ENCODE measurements at places on chromosomes 4 and X. TPM values are rescaled to one million over a fixed set of nuclear protein-coding genes. Genes with fewer than 3 reads are reported as not detected.

- DNase-seq, result no peak
- no peak overlapping the region for H3K27ac ChIP-seq
- H3K4me1 ChIP-seq, result no peaks in the 10 kb centered on the region
- H3K36me3 ChIP-seq, result no peaks in the 10 kb centered on the region
Observed at GRCh38 chrX:3340016-3340415, 6.4 kb downstream of the MXRA5 start.

DNA sequence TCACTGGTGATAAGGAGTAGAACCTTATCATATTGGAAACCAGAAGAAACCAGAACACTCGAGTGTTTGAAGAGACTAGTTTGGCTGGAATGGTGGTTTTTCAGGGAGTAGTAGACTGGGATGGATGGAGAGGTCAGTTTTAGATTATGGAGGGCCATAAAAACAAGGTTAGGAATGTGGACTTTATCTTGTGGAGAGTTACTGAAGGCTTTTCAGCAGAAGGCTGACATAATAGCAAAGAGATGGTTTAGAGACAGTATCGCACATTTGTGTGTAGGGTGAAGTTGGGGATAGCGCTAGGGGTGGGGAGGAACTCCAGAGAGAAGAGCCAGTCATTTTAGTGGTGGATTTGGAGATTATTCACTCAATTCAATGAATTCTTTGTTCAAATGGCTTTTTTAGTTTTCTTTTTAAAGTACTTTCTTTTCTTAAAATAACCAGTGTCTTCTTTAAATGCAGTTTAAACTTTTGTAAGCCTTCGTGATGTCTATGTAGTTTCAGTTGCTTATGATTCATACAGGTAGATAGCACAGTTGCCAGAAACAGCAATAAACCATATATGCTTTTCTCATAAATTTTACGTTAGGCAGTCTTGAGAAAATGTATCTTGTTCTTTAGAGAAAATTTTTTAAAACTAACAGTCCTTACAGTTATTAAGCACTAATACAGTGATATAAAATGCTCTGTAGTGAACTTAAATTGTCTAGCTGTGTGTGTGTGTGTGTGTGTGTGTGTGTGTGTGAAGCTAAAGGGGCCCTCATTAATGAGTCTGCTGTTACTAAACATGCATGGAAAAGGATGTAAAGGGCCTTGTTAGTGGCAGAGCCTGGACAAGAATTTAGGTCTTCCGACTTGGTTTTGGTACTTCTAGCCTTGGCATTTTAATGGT is 3.8 kb downstream of the ARHGAP10 start:
- peaks cover 63% of the 10 kb centered on the region for H3K4me1 ChIP-seq
- DNase-seq, result no peak
- peak overlapping the region; percentile 92 for H3K27ac ChIP-seq

DNA sequence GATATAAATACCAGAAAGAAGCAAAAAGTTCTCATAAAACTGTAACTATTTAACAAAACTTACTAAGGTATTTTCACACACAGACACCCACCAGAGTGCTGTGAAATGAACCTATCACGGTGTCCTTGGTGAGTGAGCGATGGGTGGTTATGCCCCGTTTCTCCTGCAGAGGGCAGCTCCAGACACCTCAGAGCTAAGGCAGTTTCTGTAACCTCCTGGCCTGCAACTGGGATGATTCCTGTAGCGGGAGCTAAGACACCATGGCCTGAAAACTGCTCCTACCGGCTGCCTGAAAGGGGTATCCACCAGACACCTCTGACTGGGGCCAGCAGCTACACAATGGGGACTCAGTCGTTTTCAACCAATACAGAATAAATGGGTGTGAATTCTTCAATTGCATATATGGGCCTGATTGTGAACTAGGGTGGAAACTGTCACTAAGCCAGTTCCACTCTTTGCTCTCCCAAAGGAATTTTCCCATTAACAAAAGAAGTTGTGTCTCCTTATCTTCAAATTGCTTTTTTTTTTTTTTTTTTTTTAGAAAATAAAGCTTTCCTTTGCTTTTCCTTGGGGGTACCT is 2375.8 kb upstream of the TENM3 start:
- no peaks in the 10 kb centered on the region for H3K36me3 ChIP-seq
- H3K27me3 ChIP-seq, result no peaks in the 10 kb centered on the region
- H3K4me1 ChIP-seq, result no peaks in the 10 kb centered on the region
- no peak overlapping the region for H3K27ac ChIP-seq

GRCh38 chr4:143539670-143540023 is 26.1 kb downstream of the SMARCA5 start:
- H3K4me3 ChIP-seq, result no peak overlapping the region
- H3K27me3 ChIP-seq, result no peaks in the 10 kb centered on the region
- H3K36me3 ChIP-seq, result peaks cover 77% of the 10 kb centered on the region
- DNase-seq, result no peak
- no peaks in the 10 kb centered on the region for H3K4me1 ChIP-seq
- no peak overlapping the region for H3K27ac ChIP-seq

- H3K4me3 ChIP-seq, result no peak overlapping the region
- H3K27me3 ChIP-seq, result no peaks in the 10 kb centered on the region
Observed at GRCh38 chr4:39574946-39575345, 47.7 kb upstream of the UGDH start.

GRCh38 chr4:20248155-20248558 is 3.5 kb upstream of the SLIT2 start:
- H3K4me3 ChIP-seq, result no peak overlapping the region
- DNase-seq, result no peak
- no peaks in the 10 kb centered on the region for H3K36me3 ChIP-seq
- no peak overlapping the region for H3K27ac ChIP-seq
- peaks cover 12% of the 10 kb centered on the region for H3K27me3 ChIP-seq

GRCh38 chrX:124275182-124275894 is 57.1 kb upstream of the TEX13D start:
- H3K27ac ChIP-seq, result no peak overlapping the region
- no peaks in the 10 kb centered on the region for H3K36me3 ChIP-seq
- no peak for DNase-seq
- no peaks in the 10 kb centered on the region for H3K4me1 ChIP-seq

- H3K27me3 ChIP-seq, result no peaks in the 10 kb centered on the region
- no peak overlapping the region for H3K27ac ChIP-seq
- no peaks in the 10 kb centered on the region for H3K36me3 ChIP-seq
- no peak for DNase-seq
- no peaks in the 10 kb centered on the region for H3K4me1 ChIP-seq
Observed at GRCh38 chrX:22585831-22586230, 313.1 kb downstream of the CBLL2 start.

DNA sequence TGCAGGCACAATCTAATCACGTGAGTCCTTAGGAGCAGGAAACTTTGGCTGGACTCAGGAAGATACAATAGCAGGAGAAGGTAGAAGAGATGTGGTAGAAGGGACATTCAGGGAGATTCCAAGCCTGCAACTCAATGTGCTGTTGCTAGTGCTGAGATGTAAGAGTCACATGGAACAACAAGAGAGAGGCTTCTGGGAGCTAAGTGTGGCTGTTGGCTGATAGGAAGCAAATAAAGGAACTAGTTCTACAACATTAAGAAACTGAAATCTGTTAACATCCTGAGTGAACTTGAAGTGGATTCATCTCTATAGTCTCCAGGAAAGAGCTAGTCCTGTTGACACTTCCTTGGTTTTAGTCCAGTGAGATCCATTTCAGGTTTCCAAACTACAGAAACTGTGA is 1207.4 kb downstream of the ADGRL3 start:
- H3K4me1 ChIP-seq, result peaks cover 2% of the 10 kb centered on the region
- no peak for DNase-seq
- no peaks in the 10 kb centered on the region for H3K27me3 ChIP-seq
- no peaks in the 10 kb centered on the region for H3K36me3 ChIP-seq
- H3K27ac ChIP-seq, result no peak overlapping the region

- no peak overlapping the region for H3K4me3 ChIP-seq
- H3K27ac ChIP-seq, result no peak overlapping the region
- no peaks in the 10 kb centered on the region for H3K4me1 ChIP-seq
- H3K36me3 ChIP-seq, result no peaks in the 10 kb centered on the region
Observed at GRCh38 chrX:139429913-139430312, 100.6 kb upstream of the F9 start.

DNA sequence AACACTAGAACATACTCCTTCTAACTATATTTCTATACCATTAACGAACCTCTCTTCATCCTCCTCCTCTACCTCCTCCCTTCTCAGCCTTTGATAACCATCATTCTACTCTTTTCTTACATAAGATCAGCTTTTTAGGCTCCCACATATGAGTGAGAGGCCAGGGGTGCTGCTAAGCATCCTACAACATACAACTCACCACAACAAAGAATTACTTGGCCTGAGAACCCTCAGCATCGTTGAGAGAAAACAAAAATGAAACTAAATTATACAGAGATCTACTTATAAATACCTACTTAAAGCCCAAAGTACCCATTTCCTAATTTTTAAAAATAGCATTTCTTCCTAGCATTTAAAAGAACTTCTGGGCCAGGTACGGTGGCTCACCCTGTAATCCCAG is 77.7 kb downstream of the CC2D2A start:
- H3K4me1 ChIP-seq, result no peaks in the 10 kb centered on the region
- H3K27me3 ChIP-seq, result no peaks in the 10 kb centered on the region
- no peaks in the 10 kb centered on the region for H3K36me3 ChIP-seq
- no peak for DNase-seq
- H3K4me3 ChIP-seq, result peak overlapping the region; percentile 6
- H3K27ac ChIP-seq, result no peak overlapping the region

- no peaks in the 10 kb centered on the region for H3K4me1 ChIP-seq
- H3K27ac ChIP-seq, result no peak overlapping the region
- no peaks in the 10 kb centered on the region for H3K27me3 ChIP-seq
- no peaks in the 10 kb centered on the region for H3K36me3 ChIP-seq
- no peak overlapping the region for H3K4me3 ChIP-seq
- no peak for DNase-seq
Observed at GRCh38 chrX:31931225-31931624, 859.4 kb upstream of the FTHL17 start.

GRCh38 chrX:23668335-23668734 is 1.0 kb downstream of the PRDX4 start:
- H3K27ac ChIP-seq, result no peak overlapping the region
- H3K4me3 ChIP-seq, result peak overlapping the region; percentile 58
- no peak for DNase-seq
- no peaks in the 10 kb centered on the region for H3K27me3 ChIP-seq
- no peaks in the 10 kb centered on the region for H3K36me3 ChIP-seq

DNA sequence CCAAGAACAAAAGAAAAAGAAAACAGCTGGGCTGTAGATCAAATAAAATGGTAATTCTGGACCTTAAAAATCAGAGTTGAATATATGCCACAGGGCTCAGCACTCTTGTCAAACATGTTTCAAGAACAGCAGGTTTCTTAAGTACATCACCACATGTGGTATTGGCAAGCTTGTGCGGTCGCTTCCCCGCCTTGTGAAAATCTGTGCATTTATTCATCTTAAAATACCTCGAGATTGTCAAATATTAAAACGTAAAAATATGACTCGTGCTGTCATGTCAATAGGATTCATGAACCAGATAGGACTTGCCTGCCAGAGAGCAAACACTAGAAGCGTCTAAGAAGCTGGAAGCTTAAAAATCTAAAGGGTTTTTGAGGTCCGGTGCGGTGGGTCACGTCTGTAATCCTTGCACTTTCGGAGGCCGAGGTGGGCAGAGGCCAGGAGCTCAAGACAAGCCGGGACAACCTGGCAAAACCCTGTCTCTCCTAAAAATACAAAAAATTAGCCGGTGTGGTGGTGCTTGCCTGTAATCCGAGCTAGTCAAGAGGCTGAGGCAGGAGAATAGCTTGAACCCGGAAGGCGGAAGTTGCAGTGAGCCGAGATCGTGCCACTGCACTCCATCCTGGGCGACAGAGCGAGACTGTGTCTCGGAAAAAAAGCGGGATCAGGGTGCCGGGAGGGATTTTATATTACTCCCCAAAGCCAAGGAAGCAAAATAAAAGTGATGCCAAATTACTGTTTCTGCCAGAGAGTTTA is 40.2 kb upstream of the TMEM154 start:
- DNase-seq, result no peak
- H3K36me3 ChIP-seq, result no peaks in the 10 kb centered on the region
- no peaks in the 10 kb centered on the region for H3K4me1 ChIP-seq
- H3K27me3 ChIP-seq, result no peaks in the 10 kb centered on the region
- H3K4me3 ChIP-seq, result peak overlapping the region; percentile 33
- no peak overlapping the region for H3K27ac ChIP-seq

- H3K36me3 ChIP-seq, result no peaks in the 10 kb centered on the region
- peaks cover 10% of the 10 kb centered on the region for H3K27me3 ChIP-seq
- no peak for DNase-seq
- peaks cover 7% of the 10 kb centered on the region for H3K4me1 ChIP-seq
- no peak overlapping the region for H3K27ac ChIP-seq
- H3K4me3 ChIP-seq, result peak overlapping the region; percentile 21
Observed at GRCh38 chr4:54109241-54110018, 9.5 kb downstream of the GSX2 start.

- H3K27me3 ChIP-seq, result no peaks in the 10 kb centered on the region
- H3K4me3 ChIP-seq, result no peak overlapping the region
- H3K27ac ChIP-seq, result peak overlapping the region; percentile 70
- DNase-seq, result no peak
- no peaks in the 10 kb centered on the region for H3K36me3 ChIP-seq
Observed at GRCh38 chr4:186845137-186845842, 121.6 kb upstream of the FAT1 start.

- no peak overlapping the region for H3K4me3 ChIP-seq
- H3K4me1 ChIP-seq, result no peaks in the 10 kb centered on the region
- H3K27ac ChIP-seq, result no peak overlapping the region
Observed at GRCh38 chrX:5683996-5684395, 544.7 kb downstream of the NLGN4X start.

DNA sequence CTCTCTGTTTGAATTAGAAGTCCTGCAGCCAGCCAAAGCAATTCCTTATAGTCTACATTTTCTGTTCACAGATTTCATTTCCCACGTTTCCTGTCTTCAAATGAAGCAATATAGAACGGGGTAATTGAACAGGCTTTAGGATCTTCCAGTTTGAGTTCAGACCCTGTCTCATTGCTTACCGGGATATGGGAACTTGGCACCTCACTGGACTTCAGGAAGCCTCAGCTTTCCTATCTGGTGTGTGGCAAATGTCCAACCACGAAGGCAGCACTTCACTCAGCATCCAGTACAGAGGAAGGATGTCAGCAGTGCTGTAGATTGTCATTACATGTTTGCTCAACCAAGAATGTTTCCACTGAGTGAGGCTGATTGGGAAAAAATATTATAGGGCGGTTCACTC is 271.1 kb upstream of the ZFP42 start:
- H3K4me3 ChIP-seq, result no peak overlapping the region
- no peaks in the 10 kb centered on the region for H3K36me3 ChIP-seq
- H3K27me3 ChIP-seq, result no peaks in the 10 kb centered on the region
- no peaks in the 10 kb centered on the region for H3K4me1 ChIP-seq
- no peak for DNase-seq

TMEM35A gene
- total RNA-seq, result 0.28 TPM

REELD1 gene
- not detected for total RNA-seq

ITM2A gene
- 47.5 TPM for total RNA-seq

HELT gene
- not detected for total RNA-seq

PPP4R3C gene
- total RNA-seq, result not detected

SPANXC gene
- not detected for total RNA-seq

HAND2 gene
- 121 TPM for total RNA-seq

VCX3B gene
- total RNA-seq, result not detected

KANTR gene
- total RNA-seq, result 7.4 TPM

TMEM144 gene
- total RNA-seq, result 15.3 TPM

IL21 gene
- total RNA-seq, result not detected

TMEM271 gene
- total RNA-seq, result not detected

MAGEA1 gene
- not detected for total RNA-seq
